WTC11 (cell line): ENCODE measurements at places on chromosomes 13 and 19.

- H3K27ac ChIP-seq, result no peak overlapping the region
- DNase-seq, result peak; percentile 49
- peaks cover 27% of the 10 kb centered on the region for H3K27me3 ChIP-seq
- peak overlapping the region; percentile 45 for H3K4me3 ChIP-seq
- H3K4me1 ChIP-seq, result peaks cover 22% of the 10 kb centered on the region
Measured at GRCh38 chr13:57624565-57625435, 6.7 kb upstream of the PCDH17 start.

- H3K27ac ChIP-seq, result no peak overlapping the region; the same call in 1 of the 2 replicates
- no peaks in the 10 kb centered on the region for H3K27me3 ChIP-seq
- DNase-seq, result peak; percentile 34
- peak overlapping the region; percentile 42 for H3K4me3 ChIP-seq
Measured at GRCh38 chr13:96984051-96984508, 10.2 kb downstream of the OXGR1 start.

DNA sequence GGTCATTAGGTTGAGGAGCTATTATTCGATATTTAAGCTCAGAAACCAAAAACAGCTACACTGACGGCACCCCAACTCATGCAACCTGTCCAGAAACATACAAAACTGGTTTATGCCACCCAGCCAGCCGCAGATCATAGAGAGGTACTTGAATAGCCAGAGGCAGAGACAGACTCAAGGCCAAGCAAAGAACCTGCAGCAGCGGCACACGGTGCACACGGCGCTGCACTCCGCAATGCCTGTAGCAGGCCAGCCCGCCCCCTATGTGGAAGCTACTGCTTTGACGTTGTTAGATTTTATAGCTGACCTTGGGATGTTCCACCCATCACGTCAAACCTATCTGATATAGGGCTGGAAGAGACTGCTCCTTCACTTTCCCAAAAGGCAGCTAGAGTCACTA is 11.9 kb upstream of the DHRS12 start:
- H3K4me1 ChIP-seq, result peaks cover 37% of the 10 kb centered on the region
- no peaks in the 10 kb centered on the region for H3K36me3 ChIP-seq
- no peak overlapping the region for H3K27ac ChIP-seq
- H3K27me3 ChIP-seq, result peaks cover 6% of the 10 kb centered on the region; the same call in 1 of the 2 replicates
- no peak for DNase-seq
- no peak overlapping the region for H3K4me3 ChIP-seq

DNA sequence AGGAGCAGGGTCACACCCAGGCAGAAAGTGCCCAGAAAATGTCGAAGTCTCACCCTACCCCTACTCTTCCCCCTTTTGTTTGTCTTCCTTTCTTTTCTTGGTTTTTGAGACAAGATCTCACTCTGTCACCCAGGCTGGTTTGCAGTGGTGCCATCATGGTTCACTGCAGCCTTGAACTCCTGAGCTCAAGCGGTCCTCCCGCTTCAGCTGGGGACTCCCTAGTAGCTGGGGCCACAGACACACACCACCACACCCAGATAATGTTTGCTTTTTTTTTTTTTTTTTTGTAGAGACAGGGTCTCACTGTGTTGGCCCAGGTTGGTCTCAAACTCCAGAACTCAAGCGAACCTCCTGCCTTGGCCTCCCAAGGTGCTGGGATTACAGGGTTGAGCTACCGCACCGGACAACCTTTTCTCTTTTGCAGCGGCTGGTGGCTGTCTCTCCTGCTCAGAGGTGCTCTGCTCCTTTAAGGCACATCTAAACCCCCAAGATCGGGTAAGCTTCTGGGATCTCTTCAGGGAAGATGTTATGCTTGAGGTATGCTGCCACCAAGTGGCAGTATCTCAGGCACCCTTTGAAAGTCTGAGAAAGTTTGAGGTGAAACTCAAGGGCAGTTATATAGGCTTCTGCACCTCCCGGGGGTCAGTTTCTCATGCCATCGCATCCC is 22.4 kb upstream of the EBI3 start:
- no peaks in the 10 kb centered on the region for H3K27me3 ChIP-seq
- no peak overlapping the region for H3K27ac ChIP-seq
- H3K4me3 ChIP-seq, result no peak overlapping the region

- no peaks in the 10 kb centered on the region; the same call in 1 of the 2 replicates for H3K36me3 ChIP-seq
- no peak overlapping the region for H3K4me3 ChIP-seq
- H3K27me3 ChIP-seq, result peaks cover 25% of the 10 kb centered on the region
- 0 out of 2 replicates have a peak, but pooled peaks cover 3% of the 10 kb centered on the region for H3K4me1 ChIP-seq
- peak; percentile 53 for DNase-seq
- H3K27ac ChIP-seq, result no peak overlapping the region
Measured at GRCh38 chr19:5891938-5892771, 11.4 kb downstream of the NDUFA11 start.

DNA sequence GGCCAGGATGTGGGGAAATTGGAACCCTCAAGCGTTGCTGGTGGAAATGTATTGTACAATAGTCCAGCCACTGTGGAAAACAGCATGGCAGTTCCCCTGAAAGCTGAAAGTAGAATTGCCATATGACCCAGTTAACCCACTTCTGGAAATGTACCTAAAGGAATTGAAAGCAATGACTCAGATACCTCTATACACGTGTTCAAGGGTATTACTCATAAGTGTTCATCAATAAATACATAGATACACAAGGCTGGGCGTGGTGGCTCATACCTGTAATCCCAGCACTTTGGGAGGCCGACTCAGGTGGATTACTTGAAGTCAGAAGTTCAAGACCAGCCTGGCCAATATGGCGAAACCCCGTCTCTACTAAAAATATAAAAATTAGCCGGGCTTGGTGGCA is 71.9 kb upstream of the IRS2 start:
- H3K27me3 ChIP-seq, result no peaks in the 10 kb centered on the region
- no peaks in the 10 kb centered on the region for H3K36me3 ChIP-seq
- H3K27ac ChIP-seq, result no peak overlapping the region
- no peak overlapping the region for H3K4me3 ChIP-seq
